ENCODE measurements at places on chromosomes 2 and 18.

DNA sequence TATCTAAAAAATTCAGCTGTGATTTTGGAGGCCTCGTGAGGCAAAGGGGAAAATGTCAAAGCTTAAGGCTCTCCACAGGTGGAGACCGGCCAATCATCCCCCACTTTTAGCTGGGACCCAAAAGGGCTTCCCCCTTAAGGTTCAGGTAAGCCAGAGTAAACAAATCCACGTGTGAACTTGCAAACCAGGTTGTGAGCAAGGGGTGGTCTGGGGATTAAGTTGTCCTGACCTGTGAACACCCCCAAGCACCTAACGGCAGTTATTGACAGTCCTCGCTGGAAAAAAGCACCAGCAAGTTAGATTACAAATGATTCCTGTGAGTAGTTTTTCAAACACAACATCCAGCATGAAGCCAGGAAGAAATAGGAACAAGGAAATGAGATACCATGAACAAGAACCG, 42.9 kb downstream of the MYO7B start:
- DNase-seq = no peak

- no peak for DNase-seq
Measured at GRCh38 chr2:36756438-36756837, 59.9 kb downstream of the VIT start.

DNA sequence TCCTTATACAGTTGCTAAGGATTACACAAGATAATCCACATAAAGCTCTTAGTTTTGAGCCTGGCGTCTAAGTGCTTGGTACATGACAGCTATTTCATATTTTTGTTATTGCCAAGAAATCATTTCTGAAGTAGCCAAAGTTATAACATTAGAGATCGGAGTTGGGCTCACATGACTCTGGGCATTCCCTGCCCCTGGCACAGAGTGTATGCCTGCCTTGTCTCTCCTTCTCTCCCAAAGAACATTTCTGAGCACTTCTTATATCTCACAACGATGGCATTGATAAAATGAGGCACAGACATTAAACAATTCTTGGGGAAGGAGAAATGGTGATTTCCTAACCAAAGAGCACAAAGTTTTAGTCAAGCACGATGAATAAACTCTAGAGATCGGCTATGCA, 87.7 kb upstream of the DDX18 start:
- no peak for DNase-seq

DNA sequence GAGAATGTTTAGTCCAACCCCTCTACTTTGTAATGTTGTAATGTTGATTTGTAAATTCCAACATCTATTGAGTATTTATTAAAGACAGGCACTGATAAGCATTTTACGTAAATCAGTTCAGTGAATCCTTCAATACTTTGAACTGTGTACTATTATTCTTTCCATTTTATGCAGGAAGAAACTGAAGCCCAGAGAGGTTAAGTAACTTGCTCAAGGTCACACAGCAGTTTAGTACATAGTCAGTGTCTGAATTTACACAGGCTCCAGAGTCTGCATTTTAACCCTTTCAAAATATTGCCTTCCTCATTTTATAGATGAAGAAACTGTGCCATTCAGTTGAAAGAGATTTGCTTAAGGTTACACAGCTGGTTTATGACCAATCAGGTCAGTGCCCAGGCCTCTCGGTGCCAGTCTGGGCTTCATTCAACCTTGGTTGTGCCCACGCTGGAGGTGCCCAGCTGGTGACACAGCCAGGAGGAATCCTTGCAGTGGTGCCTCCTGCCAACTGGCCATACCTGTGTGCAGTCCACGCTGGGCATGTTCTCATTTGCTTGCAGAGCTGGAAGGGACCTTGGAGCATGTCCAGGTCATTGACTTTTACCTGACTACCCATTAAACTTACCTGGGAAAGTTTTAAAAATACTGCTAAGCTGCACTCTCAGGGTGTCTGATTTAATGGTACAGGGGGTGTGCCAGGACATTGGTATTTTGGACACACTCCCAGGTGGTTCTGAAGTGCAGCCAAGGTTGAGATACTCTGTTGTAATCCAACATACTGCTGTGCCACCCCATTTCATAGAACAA, 74.3 kb upstream of the CYRIA start:
- DNase-seq = no peak

GRCh38 chr2:152627351-152627957, 89.8 kb downstream of the PRPF40A start:
- DNase-seq = no peak

DNA sequence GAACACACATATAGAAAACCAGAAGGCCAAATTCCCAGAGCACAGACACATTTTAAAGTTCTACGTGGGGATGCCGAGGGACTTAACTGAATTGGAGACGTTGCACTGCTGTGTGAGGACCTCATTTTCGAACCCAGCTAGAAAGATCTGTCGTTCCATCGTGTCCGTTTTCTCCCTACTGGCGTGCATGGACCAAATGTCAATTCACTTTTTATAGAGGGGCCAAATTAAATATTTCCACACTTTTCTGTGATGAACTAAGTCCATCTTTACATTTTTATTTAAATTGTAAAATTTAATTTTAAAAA, 692 bp upstream of the TSHZ1 start:
- DNase-seq = no peak

DNA sequence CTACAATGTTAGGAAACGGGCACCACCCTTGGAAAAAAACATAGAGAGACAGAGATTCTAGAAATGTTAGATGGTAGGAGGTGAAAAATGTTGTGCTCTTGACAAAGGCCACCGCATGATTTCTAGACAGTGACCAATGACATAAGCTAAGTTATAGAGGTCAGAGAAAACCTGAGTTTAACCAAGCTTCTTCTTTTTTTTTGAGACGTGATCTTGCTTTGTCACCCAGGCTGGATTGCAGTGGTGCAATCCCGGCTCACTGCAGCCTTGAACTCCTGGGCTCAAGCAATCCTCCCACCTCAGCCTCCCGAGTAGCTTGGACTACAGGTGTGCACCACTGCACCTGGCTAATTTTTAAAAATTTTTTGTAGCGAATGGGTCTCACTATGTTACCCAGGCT, 13.0 kb downstream of the FER1L5 start:
- DNase-seq = no peak

GRCh38 chr18:29083545-29083944, 906.6 kb upstream of the CDH2 start:
- DNase-seq = no peak

DNA sequence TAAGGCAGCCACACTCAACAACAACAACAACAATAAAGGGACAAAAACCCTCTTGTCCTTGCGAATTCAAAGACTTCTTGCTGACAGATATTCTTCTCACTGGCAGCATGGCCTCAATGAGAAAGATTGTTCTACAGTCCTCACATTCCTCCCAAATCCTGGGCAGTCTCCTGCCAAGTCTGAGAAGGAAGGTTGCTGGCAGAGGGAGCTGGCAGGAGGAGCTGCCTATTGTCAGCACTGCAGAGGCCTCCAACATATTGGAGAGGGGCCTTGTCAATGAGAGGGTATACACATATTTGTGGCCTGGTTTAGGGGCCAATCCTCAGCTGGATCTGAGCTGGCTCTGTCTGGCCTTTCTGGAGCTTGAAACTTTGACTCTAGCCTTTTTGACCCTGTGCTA, 63.5 kb downstream of the LAMA3 start:
- no peak for DNase-seq
